A375 (cell line): ENCODE measurements at places on chromosomes 4 and X. TPM values are rescaled to one million over a fixed set of nuclear protein-coding genes. Genes with fewer than 3 reads are reported as not detected.

The MAP9 gene
- 5.6 and 6.5 TPM in 2 replicates for total RNA-seq

The TASL gene
- total RNA-seq: not detected in 2 replicates

The C4orf54 gene
- total RNA-seq: not detected in 2 replicates

The GATA1 gene
- total RNA-seq: not detected in 2 replicates

The HTR2C gene
- not detected in 2 replicates for total RNA-seq

The GAGE13 gene
- total RNA-seq: 1.2 and 9.5 TPM in 2 replicates

The ITIH6 gene
- total RNA-seq: 1.7 and 2.8 TPM in 2 replicates

The FAT1 gene
- 116 and 134 TPM in 2 replicates for total RNA-seq

The TMPRSS11D gene
- 0.05 TPM in 1 of 2 replicates, not detected in the other for total RNA-seq

The VCX3B gene
- total RNA-seq: 31.7 and 34.5 TPM in 2 replicates

The NELFA gene
- 38.4 and 38.8 TPM in 2 replicates for total RNA-seq

The ADH1C gene
- not detected in 2 replicates for total RNA-seq

The TTC29 gene
- total RNA-seq: 0.15 and 0.16 TPM in 2 replicates
